ENCODE measurements at places on chromosomes 2 and 18.

DNA sequence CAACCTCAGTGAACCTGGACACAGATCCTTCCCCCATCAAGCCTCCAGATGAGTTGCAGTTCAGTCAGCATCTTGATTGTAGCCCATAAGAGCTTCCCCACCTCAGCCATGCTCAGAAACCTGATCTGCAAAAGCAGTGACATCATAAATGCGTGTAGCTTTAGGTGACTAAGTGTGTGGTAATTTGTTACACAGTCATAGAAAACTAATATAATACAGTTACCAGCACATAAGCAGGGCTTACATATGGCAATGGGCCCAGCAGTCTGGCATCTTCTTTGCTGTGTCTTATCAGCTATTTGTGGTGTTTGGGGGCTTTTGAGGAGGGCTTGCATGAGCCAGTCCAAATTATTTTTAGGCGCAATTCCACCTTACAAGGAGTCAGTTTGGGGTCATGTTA lies 807.0 kb downstream of the SLC4A3 start:
- DNase-seq = no peak

DNA sequence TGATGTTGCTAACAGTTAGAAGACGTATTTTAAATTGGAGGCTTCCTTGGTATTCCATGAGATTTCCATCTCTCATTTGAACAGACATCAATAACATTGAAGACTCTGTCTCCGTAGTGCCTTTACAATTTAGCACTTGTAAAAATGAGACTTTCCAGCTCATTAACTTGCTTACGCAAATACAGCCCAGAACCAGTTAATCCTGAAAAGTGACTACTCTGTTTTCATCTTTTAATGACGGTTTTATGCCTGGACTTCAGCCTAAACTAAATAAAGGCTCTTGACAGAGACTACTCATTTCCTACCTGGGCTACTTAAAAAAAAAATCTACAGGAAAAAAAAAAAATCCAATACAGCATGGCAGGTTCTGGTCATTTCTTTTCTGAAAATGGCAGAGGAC lies 148.6 kb downstream of the LRATD1 start:
- no peak for DNase-seq

DNA sequence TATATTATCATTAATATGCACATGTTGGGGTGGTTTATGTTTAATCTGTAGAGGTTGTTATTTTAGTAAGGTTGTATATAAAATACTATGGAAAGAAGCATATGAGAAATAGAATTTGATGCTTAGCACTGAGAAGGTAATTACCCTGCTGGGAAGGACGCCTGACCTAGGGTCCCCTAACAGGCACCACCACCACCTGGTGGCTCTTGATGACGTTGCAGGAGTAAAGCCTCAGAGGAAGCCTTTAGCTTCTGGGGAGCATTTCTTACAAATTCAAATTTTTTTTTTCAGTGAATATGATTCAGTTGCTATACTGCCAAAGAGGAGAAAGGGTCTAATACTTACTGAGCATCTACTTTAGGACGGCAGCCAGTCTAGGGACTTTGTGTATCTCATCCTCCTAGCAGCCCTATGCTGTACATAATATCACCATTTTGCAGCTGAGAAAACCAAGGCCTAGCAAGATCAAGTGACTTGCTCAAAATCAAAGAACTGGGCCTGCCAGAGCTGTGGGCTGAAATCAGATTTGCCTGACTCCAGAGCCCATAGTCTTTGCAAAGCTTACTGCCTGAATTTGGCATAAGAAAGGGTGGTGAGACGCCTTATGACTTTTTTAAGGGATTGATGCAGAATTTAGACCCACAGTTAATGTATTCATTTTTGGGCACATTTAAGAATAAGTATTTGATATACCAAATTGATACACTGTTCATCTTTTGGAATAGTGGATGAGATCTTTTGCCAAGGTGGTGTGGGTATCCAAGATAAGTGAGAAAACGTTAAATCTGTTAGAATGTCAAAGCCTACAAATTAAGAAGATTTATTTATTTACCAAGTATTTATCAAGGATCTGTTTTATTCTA lies 78.8 kb upstream of the GAREM1 start:
- DNase-seq = peak; percentile 42

GRCh38 chr2:200765139-200765951 lies 46.4 kb upstream of the BZW1 start:
- DNase-seq = no peak

DNA sequence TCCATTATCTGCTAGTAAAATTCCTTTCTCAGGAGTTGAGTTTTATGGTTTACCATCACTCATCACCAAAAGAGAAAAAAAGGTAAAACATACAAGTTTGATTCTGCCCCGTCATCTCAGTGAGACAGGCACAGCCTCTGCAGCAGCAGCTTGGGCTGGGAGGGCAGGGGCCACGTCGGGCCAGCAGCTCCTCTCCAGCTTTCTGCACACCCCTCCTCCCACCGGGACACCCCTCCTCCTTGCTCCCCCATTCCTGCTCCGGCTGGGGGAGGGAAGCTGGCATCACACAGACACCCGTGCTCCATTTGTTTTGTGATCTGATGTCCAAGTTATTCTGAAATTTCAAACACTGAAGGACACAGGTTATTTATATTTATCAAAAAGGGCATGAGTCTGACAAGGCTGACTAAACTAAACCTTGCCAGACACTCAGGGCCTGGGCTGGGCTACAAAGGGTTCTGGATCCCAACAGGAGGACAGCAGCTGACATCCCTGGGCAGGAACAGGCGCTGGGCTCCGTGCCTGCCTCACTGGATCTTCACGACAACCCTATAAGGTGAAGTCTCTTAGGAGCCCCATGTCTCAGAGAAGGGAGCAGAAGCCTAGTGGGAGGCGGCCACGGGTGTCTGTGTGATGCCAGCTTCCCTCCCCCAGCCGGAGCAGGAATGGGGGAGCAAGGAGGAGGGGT lies 71.4 kb downstream of the HDAC4 start:
- DNase-seq = no peak

- no peak for DNase-seq
Measured at GRCh38 chr18:74333091-74333490, 17.5 kb downstream of the C18orf63 start.

- DNase-seq = no peak
Measured at GRCh38 chr18:55227771-55228170, 268.5 kb upstream of the CCDC68 start.

- no peak for DNase-seq
Measured at GRCh38 chr2:98914713-98915580, 21.1 kb downstream of the CRACDL start.

GRCh38 chr18:80075940-80076339 lies 33.1 kb upstream of the ADNP2 start:
- DNase-seq = no peak

DNA sequence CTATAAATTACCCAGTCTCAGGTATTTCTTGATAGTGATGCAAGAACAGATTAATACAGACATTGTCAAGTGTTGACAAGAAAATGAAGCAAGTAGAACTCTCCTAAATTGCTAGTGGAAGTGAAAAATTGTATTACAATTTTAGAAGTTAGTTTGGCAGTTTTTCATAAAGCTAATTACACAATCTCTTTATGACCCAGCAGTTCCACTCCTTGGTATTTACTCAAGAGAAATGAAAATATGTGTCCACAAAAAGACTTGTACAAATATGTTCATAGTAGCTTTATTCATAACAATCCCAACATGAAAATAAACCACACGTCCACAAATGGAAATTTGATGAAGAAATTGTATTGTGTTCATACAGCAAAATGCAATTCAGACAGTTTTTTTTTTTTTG lies 49.4 kb downstream of the PDE1A start:
- no peak for DNase-seq

DNA sequence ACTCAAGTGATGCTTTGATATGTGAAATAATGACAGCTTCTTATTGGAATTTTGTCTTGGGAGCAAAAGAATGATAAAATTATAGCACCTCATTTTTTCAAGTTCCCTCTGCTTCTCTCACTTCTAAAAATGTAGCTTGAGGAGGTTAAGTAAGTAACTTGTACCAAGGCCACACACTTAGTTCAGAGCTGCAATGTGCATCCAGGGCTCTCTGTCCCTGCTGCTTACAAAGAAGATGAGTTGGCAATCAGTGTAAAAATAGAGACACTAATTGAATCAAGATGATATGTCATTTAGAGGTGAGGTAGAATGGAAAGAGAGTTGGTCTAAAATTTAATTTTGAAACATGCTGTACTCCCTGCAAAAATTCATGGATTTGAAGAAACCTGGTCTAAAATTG lies 312.0 kb upstream of the TNP1 start:
- no peak for DNase-seq

DNA sequence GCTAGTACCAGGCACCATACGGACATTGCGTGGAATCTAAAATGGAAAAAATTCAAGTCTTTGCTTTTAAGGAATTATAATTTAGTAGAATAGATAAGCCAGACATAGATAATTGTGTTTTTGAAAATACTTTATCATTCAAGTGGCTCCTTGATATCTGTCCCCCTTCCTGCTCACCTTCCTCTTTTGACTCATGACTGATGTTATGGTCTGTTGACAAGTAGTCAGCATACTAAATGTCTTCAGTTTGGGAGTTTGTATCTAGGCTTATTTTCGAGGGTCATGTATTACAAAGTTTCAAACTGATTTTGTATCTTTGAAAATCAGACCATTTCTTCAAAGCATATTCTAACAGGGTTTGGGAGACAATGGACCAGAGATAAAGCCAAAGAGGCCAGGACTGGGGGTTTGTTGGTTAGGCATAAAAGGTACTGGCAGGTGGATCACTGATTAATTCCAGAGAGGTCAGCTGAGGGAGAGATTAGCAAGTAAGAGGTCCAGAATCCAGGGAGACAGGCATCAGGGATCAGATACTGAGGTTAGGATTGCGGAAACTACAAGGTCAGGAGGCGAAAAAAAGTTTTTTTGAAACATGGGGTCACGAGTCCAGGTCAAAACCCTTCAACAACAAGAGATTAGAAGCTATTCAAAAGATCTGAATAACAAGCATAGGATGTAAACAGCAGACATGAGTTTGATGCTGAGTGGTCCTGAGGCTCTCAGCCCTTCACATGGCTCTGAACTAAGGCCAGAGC lies 31.5 kb upstream of the KLHL14 start:
- no peak for DNase-seq

- no peak for DNase-seq
Measured at GRCh38 chr2:132951008-132951714, 281.2 kb upstream of the LYPD1 start.

GRCh38 chr2:164495491-164496223 lies 125.6 kb downstream of the GRB14 start:
- peak; percentile 33 for DNase-seq

- DNase-seq = no peak
Measured at GRCh38 chr18:8081872-8082553, 514.9 kb downstream of the PTPRM start.

- no peak for DNase-seq
Measured at GRCh38 chr18:2654169-2654927, 1.2 kb upstream of the SMCHD1 start.

DNA sequence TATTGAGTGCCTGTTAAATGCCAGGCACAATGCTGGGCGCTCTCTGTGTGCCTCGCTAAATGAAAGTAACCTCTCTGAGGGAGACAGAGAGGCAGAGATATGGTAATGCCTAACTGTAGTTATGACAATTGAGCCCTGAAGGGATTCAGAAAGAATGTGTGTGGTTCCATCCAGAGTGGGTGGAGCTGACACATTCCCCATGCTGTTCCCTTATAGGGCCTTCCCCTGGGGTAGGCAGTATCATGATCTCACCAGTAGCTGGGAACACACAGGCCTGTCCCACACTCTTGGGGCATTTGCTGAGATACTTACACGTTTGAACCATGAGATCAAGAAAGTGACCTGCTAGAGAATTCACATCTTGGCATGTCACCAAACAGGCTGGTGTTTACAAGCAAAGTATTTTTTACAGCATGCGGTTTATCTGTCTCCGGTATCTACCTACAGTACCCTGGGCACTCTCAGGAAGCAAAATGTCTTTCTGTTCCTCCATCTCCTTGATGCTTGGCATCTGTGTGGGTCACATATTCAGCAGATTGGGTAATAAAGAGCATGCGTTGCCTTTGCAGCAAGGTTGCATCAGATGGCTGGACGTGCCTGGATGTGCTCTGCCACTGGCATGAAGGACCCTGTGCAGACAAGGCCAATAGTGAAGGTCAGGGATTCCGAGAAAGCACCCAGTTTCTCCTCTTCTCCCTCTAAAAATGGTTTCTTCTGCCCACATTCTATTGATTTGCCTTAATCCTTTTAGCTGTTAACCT lies 9.4 kb downstream of the CTIF start:
- DNase-seq = no peak

DNA sequence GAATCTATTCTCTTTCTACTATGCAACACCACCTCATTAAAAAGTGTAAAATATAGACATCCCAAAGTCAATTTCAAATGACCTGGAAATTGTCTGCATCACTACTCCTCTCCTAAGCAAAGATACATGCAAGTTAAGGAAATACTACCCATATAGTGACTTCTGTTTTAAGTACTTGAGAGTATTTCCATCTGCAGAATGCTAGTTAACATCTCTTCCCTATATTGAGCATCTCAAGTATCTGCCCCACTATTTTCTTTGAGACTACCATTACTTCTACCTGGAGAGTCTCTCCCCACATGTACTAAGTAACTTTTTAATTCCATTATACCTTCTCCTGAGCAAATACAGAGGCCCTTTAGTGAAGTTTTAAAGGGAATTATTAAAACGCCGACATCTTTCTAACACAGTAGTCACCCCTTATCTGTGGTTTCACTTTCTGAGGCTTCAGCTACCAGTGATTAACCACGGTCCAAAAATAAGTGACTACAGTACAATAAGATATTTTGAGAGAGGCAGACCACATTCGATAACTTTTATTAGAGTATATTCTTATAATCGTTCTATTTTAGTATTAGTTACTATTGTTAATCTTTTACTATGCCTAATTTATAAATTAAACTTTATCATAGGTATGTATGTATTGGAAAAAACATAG lies 21.8 kb downstream of the CWC22 start:
- no peak for DNase-seq

DNA sequence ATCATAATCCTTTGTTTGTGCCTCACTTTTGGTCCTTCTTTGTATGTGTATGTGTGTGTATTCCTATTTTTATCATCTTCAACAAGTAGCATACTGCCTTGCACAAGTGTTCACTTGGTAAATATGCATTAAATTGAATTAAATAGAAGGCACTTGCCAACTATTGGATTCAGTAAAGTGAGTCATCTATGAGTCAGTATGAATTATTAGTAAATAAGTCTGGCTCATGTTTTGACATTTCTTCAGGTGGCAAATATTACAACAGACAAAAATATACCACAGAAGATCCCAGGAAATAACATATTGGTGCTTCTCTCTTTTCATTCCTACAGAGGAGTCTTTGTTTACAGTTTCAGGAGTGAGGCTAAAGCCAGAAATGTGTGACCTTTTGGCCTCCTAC lies 84.1 kb downstream of the CDK15 start:
- no peak for DNase-seq

- no peak for DNase-seq
Measured at GRCh38 chr2:112915300-112916144, 4.6 kb downstream of the IL37 start.
